Activated CD4-positive, alpha-beta T cell treated with anti-CD3 and anti-CD28 coated beads, Interleukin-2, amount 10 ng/mL, durations not matched to agents 24 days and 14 days (primary cell): ENCODE measurements at places on chromosomes 5 and 9. TPM values are rescaled to one million over a fixed set of nuclear protein-coding genes. Genes with fewer than 3 reads are reported as not detected.

GRCh38 chr9:135929656-135930445 lies 22.5 kb upstream of the CAMSAP1 start:
- no peak for DNase-seq

- no peak for DNase-seq
These were observed 1.5 kb downstream of the AFF4 start for GRCh38 chr5:132961887-132962286.

DNA sequence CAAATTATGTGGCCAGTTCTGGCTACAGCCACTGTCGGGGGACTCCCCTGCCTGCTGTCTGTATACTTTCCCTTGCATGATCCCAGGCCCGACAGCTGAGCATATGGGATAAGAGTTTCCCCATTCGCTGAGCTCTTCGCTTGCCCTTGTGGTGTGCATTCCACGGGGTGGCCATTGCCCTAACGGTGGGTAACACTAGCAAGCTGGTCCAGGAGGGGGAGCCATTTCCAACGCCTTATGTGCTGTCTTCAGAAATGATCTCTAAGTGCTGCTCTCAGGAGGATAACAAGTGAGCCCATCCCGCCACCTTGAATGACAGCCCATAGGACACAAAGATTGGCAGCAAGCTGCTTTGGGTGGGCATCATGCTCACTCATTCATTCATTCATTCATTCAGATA lies 190.9 kb downstream of the FSTL4 start:
- DNase-seq, result no peak

The DUSP1 gene
- total RNA-seq, result 10.2 and 10.6 TPM in 2 replicates

DNA sequence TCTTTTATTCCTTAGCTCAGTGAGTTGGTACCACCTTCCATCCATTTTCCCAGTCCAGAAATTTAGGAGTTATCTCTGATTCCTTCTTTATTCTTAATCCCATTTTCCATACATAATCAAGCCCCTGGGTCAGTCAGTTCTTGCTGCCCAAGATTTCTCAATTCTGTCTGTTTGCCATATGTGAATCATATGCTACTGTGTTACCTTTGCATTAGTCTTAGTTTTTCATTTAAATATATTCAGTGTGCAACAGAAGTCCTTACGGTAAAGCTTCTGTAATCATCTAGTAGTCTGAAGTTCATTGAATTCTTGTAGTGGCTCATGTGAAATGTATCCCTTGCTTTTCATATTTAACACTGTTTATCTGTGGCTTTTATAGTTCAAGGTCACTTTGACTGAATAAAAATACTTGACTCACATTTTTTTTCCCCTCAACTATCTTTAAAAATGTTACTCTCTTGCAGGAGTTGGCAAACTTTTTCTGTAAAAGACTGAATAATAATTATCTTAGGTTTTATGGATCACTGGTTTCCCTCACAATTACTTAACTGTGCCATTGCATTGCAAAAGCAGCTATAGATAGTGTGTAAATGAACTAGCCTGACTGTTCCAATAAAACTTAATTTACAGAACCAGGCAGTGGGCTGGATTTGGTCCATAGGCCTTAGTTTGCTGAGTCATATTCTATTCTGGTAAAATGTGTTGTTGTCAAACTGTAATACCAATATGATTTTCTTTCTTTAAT lies 6.9 kb downstream of the KIAA1958 start:
- no peak for DNase-seq

The SCGB3A2 gene
- not detected in 2 replicates for total RNA-seq

GRCh38 chr9:122118343-122119165 lies 25.4 kb upstream of the TTLL11 start:
- no peak for DNase-seq

GRCh38 chr9:98365227-98365669 lies 109.8 kb upstream of the TBC1D2 start:
- no peak for DNase-seq

DNA sequence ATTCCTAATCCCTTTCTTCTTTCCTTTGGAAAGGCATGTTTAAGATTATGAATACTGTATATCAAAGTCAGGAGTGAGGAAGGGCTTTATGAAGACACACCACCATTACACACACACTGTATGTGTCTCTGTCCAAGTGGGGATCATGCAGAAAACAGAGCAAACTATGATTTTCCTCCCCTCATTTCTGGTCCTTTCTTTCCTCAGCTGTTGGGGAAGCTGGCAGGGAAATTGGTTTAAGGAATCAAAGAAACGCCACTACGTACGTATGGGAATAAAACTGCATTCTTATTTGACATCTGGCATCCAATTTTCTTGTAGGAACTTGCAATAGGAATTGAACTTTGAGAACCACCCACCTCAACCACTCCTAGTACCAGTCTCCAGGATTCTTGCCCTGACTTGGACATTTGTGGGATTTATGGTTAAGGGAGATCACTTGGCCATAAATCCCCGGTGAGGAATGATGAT lies 125.8 kb downstream of the PDE4D start:
- no peak for DNase-seq

DNA sequence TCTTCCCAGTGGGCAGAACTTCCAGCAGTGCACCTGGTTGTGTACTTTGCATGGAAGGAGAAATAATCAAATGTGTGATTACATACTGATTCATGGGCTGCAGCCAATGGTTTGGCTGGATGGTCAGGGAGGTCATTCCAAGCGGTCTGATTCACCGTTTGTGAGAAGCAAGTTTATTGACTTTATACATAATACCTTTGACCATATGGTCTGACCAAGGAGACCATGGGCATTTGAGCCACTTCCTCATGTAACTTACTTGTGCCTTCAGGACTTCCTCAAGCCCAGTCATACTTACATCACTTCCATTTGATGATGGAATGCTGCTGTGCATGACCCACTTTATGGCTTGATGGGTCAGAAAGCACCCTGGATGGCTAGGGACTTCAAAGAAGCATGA lies 41.1 kb downstream of the DAP start:
- no peak for DNase-seq

DNA sequence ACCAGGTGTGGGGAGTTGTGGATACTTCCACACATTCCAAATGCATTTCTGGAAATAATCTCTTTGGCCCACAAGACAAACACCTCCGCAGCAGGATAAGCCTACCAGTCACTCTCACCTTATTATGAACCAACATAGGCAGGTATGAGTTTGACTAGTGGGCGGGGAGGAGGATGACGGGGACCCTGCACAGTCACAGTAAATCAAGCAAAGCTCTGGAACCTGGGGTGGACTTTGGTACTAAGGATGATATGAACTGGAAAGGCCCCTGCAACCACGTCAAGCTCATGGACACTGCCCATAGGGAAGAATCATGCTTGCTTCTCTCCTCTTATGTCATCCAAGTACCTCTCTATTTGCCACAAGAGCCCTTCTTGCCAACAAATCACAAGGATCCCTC lies 259.4 kb downstream of the HSPA4 start:
- DNase-seq, result no peak

The TSSK1B gene
- total RNA-seq, result not detected in 2 replicates

The GPX8 gene
- total RNA-seq, result not detected in 2 replicates

DNA sequence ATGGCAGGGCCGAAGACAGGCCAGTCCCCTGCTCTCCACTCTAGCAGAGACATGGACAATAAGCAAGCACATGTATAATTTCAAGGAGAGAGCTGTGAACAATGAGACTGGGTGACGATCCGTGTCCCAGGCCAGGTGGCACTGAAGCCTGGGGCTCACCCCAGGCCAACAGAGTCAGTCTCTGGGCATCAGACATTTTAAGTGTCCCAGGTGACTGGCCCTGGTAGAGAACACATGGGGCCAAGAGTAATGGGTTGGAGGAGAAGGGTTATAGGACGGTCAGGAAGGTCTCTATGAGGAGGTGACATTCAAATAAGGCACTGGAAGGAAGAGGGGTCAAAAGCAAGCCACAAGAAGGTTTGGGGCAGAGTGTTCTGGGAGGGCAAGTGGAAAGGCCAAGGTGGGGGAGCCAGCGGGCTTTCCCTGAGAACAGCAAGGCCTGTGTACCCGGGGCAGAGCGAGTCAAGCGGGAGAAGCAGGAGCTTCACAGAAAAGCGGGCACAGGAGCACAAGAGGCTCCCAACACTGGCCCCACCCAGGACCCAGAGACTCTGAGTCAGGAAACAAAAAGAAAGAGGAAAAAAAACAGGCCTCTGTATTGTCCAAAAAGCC lies 1.1 kb upstream of the AKNA start:
- peak; percentile 70 for DNase-seq

DNA sequence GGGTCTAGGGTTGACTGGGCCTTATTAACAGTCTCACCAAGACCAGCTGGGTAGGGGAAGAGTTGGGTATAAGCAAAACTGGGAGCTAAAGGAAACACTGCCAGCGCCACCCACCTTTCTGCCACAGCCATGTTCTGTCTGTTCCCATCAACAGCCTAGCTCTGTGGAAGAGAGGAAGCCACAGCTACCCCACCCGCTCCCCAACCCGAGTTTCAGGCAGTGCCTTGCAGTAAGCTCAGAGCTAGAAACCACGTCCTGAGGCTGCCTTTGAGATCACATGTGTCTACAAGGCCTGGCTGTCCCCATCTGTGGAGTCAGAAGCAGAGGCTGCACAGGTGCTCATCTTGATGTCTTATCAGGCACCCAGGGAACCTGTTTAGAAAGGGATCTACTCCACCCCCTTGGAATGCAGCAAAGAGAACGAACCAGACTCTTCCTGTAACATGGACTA lies 15.3 kb downstream of the HNRNPH1 start:
- peak; percentile 91 for DNase-seq

DNA sequence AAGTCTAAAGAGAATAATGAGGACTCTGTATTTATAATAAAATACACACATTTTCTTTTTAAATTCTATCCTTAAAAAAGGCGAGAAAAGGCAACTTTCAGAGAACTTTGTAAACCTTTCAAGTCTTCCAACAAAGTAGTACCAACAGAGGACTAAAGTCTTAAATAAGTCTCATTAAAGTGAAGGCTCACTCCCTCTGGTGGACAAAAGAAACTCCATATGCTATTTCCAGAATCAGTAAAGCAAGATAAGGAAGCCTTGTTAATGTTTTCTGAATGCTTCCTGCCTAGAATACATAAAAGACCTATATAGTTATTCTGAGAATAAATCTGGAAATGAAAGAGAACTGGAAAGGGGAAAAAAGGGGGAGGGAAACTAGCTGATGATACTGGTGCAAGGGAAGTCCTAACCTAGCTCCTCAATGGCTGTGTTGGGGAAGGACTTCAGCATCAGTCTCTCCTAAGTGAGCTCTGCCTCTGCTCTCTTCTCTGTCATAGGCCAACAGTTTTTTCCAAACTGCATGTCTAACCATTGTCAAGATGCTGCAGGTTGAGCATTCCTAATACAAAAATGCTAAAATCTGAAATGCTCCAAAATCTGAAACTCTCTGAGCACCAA lies 7.2 kb downstream of the HMGCS1 start:
- peak; percentile 76 for DNase-seq

The KCNIP1 gene
- total RNA-seq, result not detected in 2 replicates

The IFNA21 gene
- not detected in 2 replicates for total RNA-seq

The ACSL6 gene
- total RNA-seq, result 36.9 and 39.6 TPM in 2 replicates

DNA sequence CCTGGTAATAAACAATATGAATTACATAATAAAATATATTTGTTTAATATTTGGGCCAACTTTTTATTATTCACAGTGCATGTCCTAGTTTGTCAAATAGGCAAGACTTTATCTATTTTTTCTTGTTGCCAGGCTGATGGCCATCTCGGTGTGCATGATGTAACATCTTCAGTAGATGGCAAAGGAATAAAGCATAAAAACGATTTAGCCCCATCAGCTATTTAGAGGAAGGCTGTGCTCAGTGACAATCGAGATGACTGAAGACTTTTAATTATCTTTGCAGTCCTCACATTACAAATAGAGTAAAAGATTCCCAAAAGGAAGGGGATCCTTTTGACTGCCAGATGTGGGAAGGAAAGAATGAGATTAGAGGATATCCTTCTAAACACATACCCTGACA lies 358.5 kb downstream of the PTPRD start:
- no peak for DNase-seq

The MTMR12 gene
- total RNA-seq, result 26.5 and 29.8 TPM in 2 replicates

- no peak for DNase-seq
These were observed 22.1 kb downstream of the GABRP start for GRCh38 chr5:170805666-170806065.

- no peak for DNase-seq
These were observed 712.8 kb upstream of the CDH10 start for GRCh38 chr5:25357605-25358004.

- no peak for DNase-seq
These were observed 312.6 kb upstream of the ACTBL2 start for GRCh38 chr5:57795203-57795602.

The GGTA1 gene
- 0.14 TPM in 1 of 2 replicates, not detected in the other for total RNA-seq

The EQTN gene
- not detected in 2 replicates for total RNA-seq

The SLC22A4 gene
- total RNA-seq, result 1.1 and 2.1 TPM in 2 replicates

GRCh38 chr5:154824070-154824469 lies 26.3 kb downstream of the FAXDC2 start:
- no peak for DNase-seq

GRCh38 chr5:171420431-171421241 lies 1.2 kb downstream of the FGF18 start:
- no peak for DNase-seq

GRCh38 chr9:114149765-114150340 lies 5.5 kb upstream of the COL27A1 start:
- DNase-seq, result no peak

- no peak for DNase-seq
These were observed 27.8 kb upstream of the CSF1R start for GRCh38 chr5:150114102-150114641.

GRCh38 chr5:96961053-96961452 lies 25.2 kb downstream of the LNPEP start:
- DNase-seq, result peak; percentile 79

GRCh38 chr9:76101947-76102346 lies 211.5 kb downstream of the PCSK5 start:
- no peak for DNase-seq

The ACOT12 gene
- total RNA-seq, result not detected in 2 replicates

DNA sequence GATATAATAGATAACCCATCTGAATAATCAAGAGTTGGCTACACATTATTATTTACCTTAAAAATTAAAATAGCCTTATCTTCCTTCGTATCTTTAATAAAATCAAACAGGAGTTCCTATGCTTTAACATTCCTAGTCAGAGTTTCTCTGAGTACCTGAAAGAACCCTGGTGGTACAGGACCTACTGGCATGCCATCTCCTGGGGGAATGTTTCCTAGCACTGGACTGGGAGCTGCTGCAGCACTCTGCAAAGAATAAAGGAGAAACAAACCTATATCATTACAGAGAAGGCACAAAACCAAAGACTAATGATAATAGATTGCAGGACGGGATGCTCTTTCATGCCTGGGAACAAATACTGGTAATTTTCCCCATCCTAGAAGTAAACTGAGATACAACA lies 119.5 kb upstream of the ACOT12 start:
- no peak for DNase-seq

DNA sequence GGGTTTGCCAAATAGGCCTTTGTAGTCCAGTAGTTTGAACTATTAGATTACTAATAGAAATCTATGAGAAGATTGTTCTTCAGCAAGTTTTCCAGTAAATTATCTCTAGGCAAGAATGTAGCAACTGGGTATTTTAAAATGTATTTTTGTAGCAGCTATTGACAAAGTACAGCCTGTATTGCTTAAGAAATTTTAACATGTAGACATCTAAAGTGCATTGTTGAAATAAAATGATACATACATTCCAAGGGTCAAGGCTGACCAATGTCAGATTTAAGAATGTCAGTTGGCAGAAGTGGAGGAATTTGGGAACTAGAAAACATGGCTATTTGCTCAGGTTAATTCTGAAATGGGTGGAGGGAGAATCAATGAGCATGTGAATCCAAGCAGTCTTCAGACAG lies 57.5 kb upstream of the ZSWIM6 start:
- no peak for DNase-seq

- DNase-seq, result no peak
These were observed 1336.1 kb upstream of the CDH9 start for GRCh38 chr5:28374492-28374967.

The HMGCS1 gene
- total RNA-seq, result 230 and 241 TPM in 2 replicates

The FAM78A gene
- total RNA-seq, result 51.6 and 55.1 TPM in 2 replicates

The PRXL2C gene
- total RNA-seq, result 7.8 and 9.8 TPM in 2 replicates

- DNase-seq, result no peak
These were observed 7.3 kb upstream of the ANGPTL2 start for GRCh38 chr9:127129718-127130085.
